ENCODE measurements at places on chromosomes 12 and 14.

GRCh38 chr12:105775343-105775742, 363.4 kb downstream of the NUAK1 start:
- no peak for DNase-seq

DNA sequence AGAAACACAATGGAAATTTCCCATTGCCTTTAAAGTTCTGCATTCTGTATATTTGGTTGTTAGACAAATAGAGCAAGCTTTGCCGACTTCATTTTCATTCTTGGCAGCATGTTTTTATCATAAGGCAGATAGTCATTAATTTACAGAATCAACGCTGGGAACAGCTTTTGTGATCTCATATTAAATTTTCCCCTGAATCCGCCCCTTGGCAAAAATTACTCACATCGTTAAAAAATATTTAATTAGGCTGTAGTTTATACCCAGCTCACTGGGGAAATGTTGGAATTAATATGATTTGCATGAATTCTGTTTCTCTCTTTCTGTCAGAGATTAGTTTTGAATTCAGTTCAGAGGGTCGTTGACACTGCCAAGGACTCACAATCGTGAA, 297.6 kb downstream of the EGLN3 start:
- no peak for DNase-seq

- DNase-seq, result no peak
These were observed 63.0 kb upstream of the PTHLH start for GRCh38 chr12:28035500-28035899.

- no peak for DNase-seq
These were observed 581.2 kb downstream of the LRFN5 start for GRCh38 chr14:42187846-42188245.

- DNase-seq, result no peak
These were observed 169.5 kb upstream of the EGLN3 start for GRCh38 chr14:34120185-34120977.

DNA sequence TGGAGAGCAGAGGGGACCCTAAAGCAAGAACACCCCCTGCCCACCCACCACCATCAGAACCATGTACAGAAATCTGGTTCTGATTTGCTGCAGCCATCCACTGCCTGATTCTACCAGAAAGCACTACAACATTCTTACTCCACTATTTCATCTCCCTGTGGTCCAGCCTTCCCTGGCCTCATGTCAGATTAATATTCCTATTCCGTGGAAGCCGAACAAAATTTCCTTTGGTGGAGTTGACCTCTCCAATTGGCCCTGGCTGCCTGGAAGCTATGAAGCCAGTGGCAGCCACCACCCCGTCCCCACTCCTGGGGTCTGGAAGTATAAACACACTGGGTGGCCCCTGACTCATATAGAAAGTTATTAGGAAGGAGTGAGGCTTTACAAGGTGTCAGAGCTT, 60.2 kb downstream of the ANO2 start:
- no peak for DNase-seq

GRCh38 chr12:86193931-86194330, 62.3 kb downstream of the MGAT4C start:
- DNase-seq, result no peak

DNA sequence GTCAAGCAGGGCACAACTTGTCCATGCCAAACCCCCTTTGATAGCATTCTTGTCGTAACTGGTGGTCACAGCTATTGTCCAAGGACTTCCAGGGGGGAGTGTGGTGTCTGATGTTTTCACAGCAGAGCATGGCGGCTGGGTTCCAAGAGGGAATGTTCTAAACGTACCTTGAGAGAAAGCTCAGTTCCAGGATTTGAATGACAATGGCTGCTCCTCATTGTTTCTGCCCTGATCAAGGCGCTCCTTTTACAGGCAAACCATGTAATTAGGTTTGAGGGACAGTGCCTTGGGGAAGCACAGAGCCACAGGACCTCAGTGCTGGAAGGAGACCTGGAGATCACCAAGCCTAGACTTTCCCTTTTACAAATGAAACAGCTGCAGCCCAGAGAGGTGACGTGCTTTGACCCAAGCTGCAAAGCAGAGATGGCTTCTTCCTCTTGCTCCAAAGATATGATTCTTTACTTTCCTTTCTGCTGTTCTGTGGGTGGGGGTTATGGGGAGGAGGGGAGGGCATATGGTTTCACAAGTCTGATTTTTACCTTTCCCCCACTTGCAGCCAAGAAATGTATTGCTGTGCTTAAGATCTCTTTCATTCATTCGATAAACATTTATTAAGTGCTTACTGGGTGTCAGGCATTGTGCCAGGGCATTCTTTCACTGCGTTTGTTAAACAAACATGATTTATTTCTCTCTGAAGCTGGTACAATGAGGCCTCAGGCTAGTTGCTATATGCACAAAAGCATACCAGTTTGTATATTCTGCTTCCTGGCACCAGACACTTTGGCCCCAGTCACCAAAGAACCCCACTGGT, 172.8 kb downstream of the KTN1 start:
- peak; percentile 44 for DNase-seq

Measured in NCI-H1105 (cell line).